ENCODE measurements at places on chromosomes 3 and 15. TPM values are rescaled to one million over a fixed set of nuclear protein-coding genes. Genes with fewer than 3 reads are reported as not detected.
A peak's percentile ranks its signal among the peaks of the same experiment; 100 is the strongest.

GRCh38 chr3:139534455-139534812 lies 5.1 kb downstream of the RBP1 start:
- no peaks in the 10 kb centered on the region for H3K27me3 ChIP-seq
- H3K4me3 ChIP-seq = no peak overlapping the region
- peak overlapping the region; percentile 92 for H3K27ac ChIP-seq
- H3K4me1 ChIP-seq = peaks cover 60% of the 10 kb centered on the region

- no peak overlapping the region for H3K4me3 ChIP-seq
- H3K27ac ChIP-seq = no peak overlapping the region
- no peaks in the 10 kb centered on the region for H3K27me3 ChIP-seq
- H3K36me3 ChIP-seq = no peaks in the 10 kb centered on the region
- no peak for DNase-seq
These were observed 109.6 kb upstream of the LMOD3 start for GRCh38 chr3:69231929-69232440.

DNA sequence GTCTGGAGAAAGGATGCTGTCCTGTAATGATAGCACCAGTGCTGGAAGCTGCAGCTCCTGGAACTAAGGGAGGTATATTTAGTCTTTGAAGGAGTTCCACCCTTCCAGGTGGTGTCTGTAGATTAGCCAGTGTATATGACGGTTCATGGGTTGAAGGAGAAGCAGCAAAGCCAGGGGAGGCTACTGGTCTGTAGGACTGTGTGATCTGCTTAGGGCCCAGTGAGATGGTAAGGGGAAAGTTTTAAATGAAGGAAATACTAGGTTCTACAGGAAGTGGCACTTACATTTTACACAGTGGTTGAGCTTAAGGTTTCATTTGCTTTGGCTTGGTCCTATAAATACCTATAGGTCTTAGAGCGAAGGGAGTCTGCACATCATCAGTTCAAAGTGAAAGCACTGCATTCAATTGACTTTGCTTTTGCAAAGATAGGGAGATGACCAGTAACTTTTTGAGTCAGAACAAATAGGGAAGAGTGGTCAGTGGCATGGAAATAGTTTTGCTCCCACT lies 5.6 kb downstream of the SLC25A38 start:
- no peak for DNase-seq
- H3K36me3 ChIP-seq = peaks cover 8% of the 10 kb centered on the region
- no peak overlapping the region for H3K4me3 ChIP-seq
- H3K27me3 ChIP-seq = no peaks in the 10 kb centered on the region

DNA sequence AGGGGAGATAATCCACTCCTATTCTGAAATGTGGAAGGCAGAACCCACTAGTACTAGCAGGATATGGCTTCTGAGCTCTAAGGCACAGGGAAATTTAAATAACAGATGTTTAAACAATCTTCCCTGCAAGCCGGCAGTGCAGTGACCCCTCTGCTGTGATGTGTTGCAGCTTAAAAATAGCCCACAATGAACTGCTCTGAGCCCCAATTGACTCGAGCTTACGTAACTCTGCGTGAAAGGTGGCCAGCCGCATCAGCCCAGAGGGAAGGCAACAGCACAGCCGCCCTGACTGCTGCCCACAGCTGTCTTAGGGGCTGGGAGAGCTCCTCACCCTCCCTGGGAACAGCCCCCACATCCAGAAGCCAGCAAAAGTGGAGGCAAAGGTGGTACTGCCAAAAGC lies 12.5 kb upstream of the CAMKV start:
- no peaks in the 10 kb centered on the region for H3K36me3 ChIP-seq
- peaks cover 3% of the 10 kb centered on the region for H3K4me1 ChIP-seq
- H3K27ac ChIP-seq = no peak overlapping the region
- H3K27me3 ChIP-seq = no peaks in the 10 kb centered on the region
- no peak overlapping the region for H3K4me3 ChIP-seq

DNA sequence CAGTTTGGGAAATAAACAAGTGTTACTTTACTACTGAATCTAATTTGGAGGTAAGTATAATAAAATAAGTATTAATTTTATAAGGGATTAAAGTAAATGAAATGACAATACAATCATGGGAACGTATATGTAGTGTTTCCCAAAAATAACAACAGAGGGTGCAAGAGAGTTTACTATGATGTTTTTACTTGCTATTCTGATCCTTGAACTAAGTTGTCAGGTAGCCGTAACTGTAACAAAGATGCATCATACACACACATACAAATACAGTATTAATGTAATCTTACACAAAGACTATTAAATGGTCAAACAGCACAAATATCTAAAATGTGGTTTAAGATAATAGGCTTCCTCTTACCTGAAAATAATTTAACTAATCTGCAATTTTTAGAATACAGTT lies 311.4 kb downstream of the TBC1D5 start:
- H3K27me3 ChIP-seq = no peaks in the 10 kb centered on the region
- H3K27ac ChIP-seq = peak overlapping the region; percentile 21
- peaks cover 13% of the 10 kb centered on the region for H3K4me1 ChIP-seq
- no peak overlapping the region for H3K4me3 ChIP-seq
- peak; percentile 46 for DNase-seq
- no peaks in the 10 kb centered on the region for H3K36me3 ChIP-seq

DNA sequence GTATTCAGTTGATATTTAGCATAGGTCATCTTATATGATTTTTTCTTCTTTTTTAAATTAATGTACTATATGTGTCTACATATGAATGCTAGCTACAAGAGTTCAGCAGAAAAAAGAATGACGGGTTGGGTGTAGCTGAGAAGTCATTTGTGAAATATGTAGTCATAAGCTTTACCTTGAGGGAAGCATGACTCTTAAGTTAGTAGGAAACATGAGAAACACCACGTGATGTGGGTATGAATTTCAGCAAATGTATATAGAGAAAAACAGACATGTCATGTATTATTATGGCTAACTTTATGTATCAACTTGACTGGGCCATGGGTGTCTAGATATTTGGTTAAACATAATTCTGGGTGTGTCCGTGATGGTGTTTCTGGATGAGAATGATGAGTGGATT lies 125.0 kb downstream of the RAP2B start:
- no peaks in the 10 kb centered on the region for H3K36me3 ChIP-seq
- DNase-seq = no peak
- no peaks in the 10 kb centered on the region for H3K27me3 ChIP-seq
- peak overlapping the region; percentile 27 for H3K27ac ChIP-seq

DNA sequence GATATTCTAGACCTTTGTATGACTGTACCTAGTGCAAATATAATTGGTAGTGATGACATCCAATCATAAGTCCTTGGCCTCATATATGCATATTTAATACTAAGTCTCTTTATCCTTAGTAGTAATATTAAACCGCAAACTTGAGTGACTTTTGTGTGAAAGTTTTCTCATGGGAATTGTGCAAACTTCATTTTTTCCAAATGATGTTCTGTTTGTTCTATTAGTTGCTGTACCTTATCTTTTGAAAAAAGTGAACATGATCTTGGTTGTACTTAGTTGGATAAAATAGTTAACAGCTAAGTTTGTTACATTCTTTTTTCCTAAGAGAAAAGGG lies 43.2 kb downstream of the TMEM45A start:
- no peak overlapping the region for H3K4me3 ChIP-seq
- H3K36me3 ChIP-seq = no peaks in the 10 kb centered on the region
- H3K27me3 ChIP-seq = no peaks in the 10 kb centered on the region
- H3K4me1 ChIP-seq = no peaks in the 10 kb centered on the region
- DNase-seq = no peak

- H3K27ac ChIP-seq = peak overlapping the region; percentile 69
- DNase-seq = no peak
These were observed 44.6 kb downstream of the P3H2 start for GRCh38 chr3:190076136-190076535.

DNA sequence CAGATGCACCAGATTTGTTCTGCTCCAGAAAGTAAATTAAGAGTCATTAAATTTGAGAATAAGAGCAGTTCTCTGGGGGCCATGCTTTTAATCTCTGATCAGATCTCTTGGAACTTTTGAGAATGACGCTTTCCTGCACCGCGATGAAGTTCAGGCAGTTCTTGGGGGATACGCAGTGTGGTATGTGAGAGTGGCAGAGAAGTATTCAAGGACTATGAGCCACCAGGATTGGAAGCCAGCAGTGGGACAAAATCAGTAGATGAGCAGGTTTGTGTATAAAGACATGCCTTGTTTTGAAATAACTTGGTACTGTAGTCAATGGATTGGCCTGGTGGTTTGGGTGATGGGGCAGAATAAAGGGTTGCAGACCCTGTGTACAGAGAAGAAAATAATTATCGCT lies 483.6 kb downstream of the ERC2 start:
- no peaks in the 10 kb centered on the region for H3K4me1 ChIP-seq
- H3K36me3 ChIP-seq = no peaks in the 10 kb centered on the region
- no peak overlapping the region for H3K27ac ChIP-seq
- no peak for DNase-seq
- H3K4me3 ChIP-seq = no peak overlapping the region

GRCh38 chr3:102466001-102466400 lies 31.2 kb downstream of the ZPLD1 start:
- H3K27me3 ChIP-seq = no peaks in the 10 kb centered on the region
- H3K27ac ChIP-seq = no peak overlapping the region
- peaks cover 7% of the 10 kb centered on the region for H3K4me1 ChIP-seq
- DNase-seq = peak; percentile 27
- no peak overlapping the region for H3K4me3 ChIP-seq

Gene NOX5
- total RNA-seq = not detected

Gene GMPS
- 119 TPM for total RNA-seq

Gene SUCNR1
- total RNA-seq = 0.41 TPM

Gene OR4F15
- total RNA-seq = not detected

Gene CGGBP1
- 83.6 TPM for total RNA-seq

All from SJCRH30 (cell line).